H1 (cell line): ENCODE measurements at places on chromosomes 2 and 18.

GRCh38 chr2:31319406-31320175, 85.6 kb downstream of the EHD3 start:
- DNase-seq = no peak

DNA sequence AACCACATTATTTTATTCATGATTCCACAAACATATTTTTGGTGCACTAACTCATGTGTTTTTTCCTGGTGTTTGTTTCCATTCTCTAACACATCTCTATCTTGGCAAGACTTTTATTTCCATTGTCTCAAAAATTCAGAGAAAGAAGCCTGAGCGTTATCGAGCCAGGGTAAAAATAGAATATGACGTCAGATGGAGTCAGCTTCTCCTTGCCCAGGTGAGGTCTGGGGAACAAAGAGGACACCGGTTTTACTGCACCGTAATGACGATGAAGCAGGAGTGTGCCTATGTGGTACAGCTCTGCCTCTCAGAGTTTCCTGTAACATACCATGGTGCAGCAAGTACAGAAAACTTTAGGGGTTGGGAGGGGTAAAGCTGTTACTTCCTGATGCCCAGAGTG, 661.6 kb downstream of the PLCL1 start:
- no peak for DNase-seq

DNA sequence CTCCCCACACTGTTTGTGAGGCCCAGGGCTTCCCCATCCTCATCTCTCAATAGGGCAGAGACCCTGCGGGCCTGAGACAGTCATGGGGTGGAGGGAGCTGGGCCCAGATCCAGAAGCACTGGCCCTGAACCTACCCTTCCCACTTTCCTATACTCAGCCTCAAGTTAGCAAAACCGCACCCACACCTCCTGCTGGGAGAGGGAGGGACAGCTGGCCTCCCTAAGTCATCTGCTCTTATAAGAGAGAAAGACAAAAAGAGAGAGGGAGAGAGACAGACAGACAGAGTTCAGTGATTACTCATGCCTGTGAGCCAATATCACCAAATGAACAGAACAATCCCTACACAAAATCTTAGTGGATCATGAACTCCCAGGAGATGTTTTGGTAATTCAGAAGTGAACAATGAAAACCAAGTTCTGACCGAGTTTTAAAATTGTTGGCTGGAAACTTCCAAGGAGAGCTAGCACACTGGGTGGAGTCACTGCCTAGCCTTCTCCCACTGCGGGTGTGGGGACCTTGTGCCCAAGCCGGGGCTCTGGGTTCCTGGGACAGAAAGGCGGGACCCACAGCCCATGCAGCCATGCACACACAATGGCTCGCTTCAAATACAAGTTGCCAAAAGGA, 130.5 kb downstream of the PXDN start:
- DNase-seq = no peak

DNA sequence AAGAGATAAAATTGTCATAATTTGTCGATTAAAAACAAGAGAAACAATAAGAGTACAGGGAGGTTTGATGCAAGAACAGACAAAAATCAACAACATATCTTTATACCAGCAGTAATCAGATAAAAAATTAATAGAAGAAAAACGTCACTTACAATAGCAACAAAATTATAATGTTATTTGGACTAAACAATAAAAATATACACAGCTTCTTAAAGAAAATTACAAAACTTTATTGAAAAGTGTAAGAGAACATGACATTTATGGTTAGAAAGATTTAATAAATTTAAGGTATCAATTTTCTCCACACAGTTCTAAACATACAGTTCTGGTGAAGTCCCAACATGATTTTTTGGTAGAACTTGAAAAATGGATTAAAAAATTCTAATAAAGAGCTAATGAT, 12.8 kb downstream of the RNF138 start:
- DNase-seq = no peak

- no peak for DNase-seq
Observed at GRCh38 chr2:179636100-179636980, 225.1 kb downstream of the ZNF385B start.

- no peak for DNase-seq
Observed at GRCh38 chr2:161388146-161388779, 27.8 kb upstream of the TBR1 start.

GRCh38 chr2:61255580-61256437, 93.8 kb downstream of the C2orf74 start:
- DNase-seq = no peak

GRCh38 chr2:146893500-146894041, 951.3 kb upstream of the ACVR2A start:
- DNase-seq = no peak
